ENCODE measurements at places on chromosomes 11 and 22.

DNA sequence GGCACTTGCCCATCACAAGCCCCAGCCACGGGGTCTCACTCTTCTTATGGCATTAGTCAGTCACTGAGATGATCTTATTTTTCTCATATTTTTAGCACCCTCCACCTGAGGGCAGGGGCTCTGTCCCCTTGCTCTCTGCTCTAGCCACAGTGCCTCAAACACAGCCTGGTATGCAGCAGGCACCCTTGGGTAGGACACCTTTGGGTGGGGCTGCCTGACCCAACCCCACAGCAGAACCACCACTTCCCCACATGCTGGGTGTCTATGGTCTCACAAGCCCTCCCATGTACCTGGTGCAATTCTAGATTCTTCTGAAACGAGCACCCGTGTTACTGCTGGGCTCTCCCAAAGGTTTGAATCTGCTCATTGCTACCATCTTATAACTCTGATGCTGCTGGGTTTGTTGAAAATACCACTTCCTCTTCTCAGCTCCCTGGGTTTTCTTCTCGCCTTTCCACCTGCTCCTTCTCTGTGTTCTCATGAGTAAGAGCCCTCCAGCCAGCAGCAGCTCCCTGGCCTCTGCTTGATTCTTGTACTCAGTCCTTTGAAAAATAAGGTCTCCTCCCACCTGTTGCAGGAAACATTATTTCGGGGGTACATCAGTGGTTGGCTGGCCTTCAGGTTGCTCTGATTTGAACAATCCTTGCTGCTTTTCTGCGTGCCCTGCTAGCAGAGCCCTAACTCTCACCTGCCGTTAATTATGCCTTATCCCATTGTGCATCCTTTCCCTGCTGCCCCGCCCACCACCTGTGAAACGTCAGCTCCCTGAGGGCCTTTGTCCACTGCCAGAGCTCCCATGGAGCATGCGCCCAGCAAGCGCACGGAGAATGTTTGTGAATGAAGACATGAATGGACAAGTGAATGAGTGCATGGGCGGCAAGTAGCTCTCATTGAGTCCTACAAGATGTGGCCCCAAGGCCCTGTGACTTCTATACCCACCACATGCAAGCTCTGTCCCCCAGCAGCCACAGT is 1181.6 kb downstream of the TBC1D22A start:
- no peak for DNase-seq

DNA sequence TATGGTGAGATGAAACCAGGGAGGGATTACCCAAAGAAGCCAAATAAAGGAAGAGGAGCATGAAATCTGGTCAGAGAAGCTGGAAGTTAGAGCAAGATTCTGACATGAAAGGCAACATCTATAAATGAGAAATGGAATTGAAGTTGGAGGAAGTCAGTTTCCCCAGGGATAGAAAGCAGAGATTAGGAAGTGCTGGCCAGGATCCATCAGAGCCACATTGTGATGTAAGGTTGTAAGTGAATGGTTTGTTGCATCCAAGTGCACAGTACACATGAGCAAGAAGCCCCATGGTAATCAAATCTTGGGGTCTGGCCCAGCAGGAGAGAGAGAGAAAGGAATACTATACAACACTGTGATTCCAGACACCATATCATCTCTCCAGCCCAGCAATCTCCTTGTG is 6.6 kb upstream of the NLRP10 start:
- DNase-seq, result no peak

GRCh38 chr11:17314904-17315426 is 36.6 kb upstream of the NCR3LG1 start:
- DNase-seq, result no peak

DNA sequence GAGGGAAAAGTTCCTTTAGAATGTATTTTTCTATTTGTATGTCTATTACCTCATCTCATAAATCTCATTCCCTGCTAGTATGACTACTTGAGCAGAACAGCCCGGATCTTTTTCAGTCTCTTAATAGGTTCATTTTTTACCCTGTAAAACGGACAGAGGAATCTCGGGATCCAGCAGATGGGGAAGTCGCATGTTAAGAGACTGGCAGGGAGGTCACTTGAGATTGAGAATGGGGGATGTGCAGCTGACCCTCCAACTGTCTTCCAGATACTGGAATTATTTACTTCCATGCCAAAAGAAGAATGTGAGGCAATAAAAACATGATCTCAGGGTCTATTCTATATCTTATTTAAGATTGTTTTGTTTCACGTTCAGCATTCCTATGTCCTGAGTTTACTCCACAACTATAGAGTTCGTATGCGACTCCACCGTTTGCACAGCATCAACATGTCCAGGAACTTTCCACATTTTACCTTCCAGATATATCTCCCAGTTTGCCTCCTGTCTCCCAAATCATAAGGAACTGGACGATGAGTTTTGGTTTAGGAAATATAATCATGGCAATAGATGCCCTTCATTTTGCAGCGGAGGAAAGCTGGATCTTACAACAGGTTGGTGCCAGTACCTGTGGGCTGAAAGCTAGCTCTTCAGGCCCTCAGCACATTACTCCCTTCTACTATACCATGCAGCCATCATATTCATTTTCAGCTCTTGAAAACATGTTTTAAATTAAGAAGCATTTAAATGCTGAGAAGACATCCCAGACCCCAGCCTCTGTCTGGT is 181.5 kb downstream of the MAML2 start:
- no peak for DNase-seq

Measured in left renal pelvis (tissue), 4 donors.